Vagina (tissue), 2 donors: ENCODE measurements at places on chromosomes 7 and 10. TPM values are rescaled to one million over a fixed set of nuclear protein-coding genes. Genes with fewer than 3 reads are reported as not detected.

GRCh38 chr7:33193308-33193864 lies 64.0 kb downstream of the BBS9 start:
- DNase-seq, result no peak

- DNase-seq, result no peak
Observed at GRCh38 chr10:95397747-95398146, 106.9 kb upstream of the PDLIM1 start.

- DNase-seq, result no peak
Observed at GRCh38 chr10:87596351-87596750, 63.3 kb upstream of the PAPSS2 start.

DNA sequence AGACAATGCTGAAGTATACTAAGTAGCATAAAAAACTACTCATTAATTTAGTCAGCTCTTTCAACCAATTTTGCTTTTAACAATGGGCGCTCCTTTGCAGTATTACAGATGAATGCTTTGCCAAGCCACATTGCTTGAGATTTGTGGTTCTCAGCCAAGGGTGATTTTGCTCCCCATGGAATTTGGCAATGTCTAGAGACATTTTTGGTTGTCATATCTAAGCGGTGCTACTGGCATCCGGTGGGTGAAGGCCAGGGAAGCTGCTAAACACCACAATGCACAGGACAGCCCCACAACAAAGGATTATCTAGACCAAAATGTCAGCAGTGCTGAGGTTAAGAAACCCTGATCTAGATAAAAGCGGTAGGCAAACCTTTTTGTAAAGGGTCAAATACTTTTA lies 112.0 kb downstream of the UBE2H start:
- DNase-seq, result no peak

The AOAH gene
- total RNA-seq, result 7.4 TPM
